ENCODE measurements at places on chromosomes 12 and 14.
A peak's percentile ranks its signal among the peaks of the same experiment; 100 is the strongest.

- no peak for DNase-seq
Observed at GRCh38 chr12:534216-534615, 74.5 kb downstream of the B4GALNT3 start.

- DNase-seq, result no peak
Observed at GRCh38 chr12:47028981-47029708, 50.3 kb upstream of the PCED1B start.

- peak; percentile 82 for DNase-seq
Observed at GRCh38 chr14:20697273-20698017, 8.9 kb downstream of the ANG start.

- DNase-seq, result no peak
Observed at GRCh38 chr12:75943730-75944096, 87.9 kb downstream of the PHLDA1 start.

GRCh38 chr14:100906420-100906819 lies 2.9 kb upstream of the RTL1 start:
- DNase-seq, result no peak

- no peak for DNase-seq
Observed at GRCh38 chr12:49200919-49201594, 12.2 kb upstream of the TUBA1A start.

GRCh38 chr14:35391388-35391710 lies 13.2 kb downstream of the NFKBIA start:
- DNase-seq, result no peak

- DNase-seq, result no peak
Observed at GRCh38 chr12:113407931-113408600, 4.4 kb upstream of the SDS start.

DNA sequence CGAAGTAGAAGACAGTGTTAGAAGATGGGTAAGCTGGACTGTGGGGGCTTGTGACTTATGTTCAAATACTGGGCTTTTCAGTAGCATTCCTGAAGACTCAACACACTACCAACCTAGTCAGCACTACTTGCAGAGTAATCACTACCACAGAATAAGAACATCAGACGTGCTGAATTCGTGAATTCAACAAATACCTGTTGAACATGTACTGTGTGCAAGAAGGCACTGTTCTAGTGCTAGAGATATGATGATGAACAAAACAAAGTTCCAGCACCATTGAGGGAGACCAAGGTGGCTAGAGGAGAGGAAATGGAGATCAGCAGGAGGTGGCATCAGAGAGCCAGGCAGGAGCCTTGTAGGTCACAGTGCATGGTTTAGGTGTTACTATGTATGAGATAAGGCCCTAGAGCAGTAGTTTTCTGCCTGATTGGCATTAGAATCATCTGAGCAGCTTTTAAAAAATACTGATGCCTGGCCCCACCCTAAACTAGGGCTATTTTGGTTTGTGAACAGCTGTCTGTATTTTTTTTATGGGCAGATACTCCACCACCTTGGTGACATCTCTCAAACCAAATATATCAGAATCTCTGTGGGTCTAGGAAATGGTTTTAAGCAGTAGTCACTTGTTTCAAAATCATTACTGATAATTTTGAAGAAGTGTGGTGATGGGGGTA lies 26.8 kb downstream of the FERMT2 start:
- DNase-seq, result no peak

GRCh38 chr14:97581016-97581415 lies 783.8 kb downstream of the VRK1 start:
- no peak for DNase-seq

- peak; percentile 42 for DNase-seq
Observed at GRCh38 chr14:74545386-74545785, 51.8 kb downstream of the ISCA2 start.

GRCh38 chr12:7108003-7108795 lies 815 bp downstream of the C1RL start:
- peak; percentile 95 for DNase-seq

- no peak for DNase-seq
Observed at GRCh38 chr14:58637040-58637390, 747 bp upstream of the DACT1 start.

GRCh38 chr12:121472150-121472905 lies 72.4 kb downstream of the RNF34 start:
- DNase-seq, result no peak

- no peak for DNase-seq
Observed at GRCh38 chr12:88448337-88448915, 131.8 kb downstream of the KITLG start.

GRCh38 chr12:52229836-52230343 lies 3.2 kb upstream of the KRT7 start:
- DNase-seq, result no peak

DNA sequence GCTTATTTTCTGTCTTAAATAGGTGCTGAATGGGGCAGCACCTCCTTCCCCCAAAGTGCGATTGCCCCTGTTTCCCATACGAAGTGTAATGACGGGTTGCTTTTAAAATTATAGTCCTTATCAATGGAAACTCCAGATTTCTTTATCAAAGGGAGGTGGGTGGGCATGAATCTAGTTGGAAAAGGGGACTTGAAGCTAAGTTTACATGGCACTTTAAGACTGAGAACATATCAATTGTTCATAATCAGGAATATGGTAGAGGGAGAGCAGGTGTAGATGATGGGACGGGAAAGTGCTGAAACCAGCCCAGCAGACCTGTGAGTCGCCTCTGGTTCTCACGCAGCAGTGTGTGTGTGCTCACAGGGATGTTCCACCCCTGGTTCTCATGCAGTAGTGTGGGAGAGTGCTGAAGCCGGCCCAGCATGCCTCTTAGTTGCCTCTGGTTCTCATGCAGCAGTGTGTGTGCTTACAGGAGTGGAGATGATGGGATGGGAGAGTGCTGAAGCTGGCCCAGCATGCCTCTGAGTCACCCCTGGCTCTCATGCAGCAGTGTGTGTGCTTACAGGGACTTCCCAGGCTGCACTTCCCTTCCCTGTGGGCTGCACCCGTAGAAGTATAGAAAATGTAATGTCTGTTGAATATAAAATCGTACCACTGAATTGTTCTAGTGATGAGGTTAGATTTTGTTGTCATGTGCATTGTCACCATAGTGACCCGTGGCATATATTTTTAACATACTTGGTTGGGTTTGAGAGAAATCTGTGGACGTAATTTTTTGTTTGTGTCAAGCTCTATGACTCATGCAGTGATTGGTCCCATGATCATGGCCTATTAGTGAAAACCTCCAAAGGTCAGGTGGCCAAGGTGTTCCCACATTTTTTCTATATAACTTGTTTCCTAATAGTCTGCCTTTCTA lies 51.6 kb downstream of the GPATCH2L start:
- DNase-seq, result no peak

- no peak for DNase-seq
Observed at GRCh38 chr14:22588526-22589095, 413 bp downstream of the DAD1 start.

DNA sequence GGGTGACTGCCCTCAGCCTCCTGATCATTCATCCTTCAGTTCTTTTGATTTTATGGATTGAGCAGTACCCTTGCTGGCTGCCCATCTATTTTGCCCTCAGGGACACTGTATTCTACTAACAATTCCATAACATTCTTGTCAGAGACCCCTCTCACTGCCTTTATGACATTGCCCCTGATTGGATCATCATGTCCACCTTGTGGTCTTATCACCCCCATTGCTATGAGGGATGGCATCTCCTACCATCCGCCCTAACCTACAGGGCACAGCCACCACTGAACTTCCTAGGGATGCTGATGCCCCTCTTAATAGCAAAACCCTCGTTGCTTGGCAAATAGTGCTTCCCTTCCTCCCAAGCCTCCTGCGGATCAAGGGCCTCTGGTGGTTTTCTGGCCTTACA lies 38.8 kb upstream of the HMGA2 start:
- no peak for DNase-seq

- DNase-seq, result no peak
Observed at GRCh38 chr14:64826845-64827244, 52.9 kb downstream of the SPTB start.

DNA sequence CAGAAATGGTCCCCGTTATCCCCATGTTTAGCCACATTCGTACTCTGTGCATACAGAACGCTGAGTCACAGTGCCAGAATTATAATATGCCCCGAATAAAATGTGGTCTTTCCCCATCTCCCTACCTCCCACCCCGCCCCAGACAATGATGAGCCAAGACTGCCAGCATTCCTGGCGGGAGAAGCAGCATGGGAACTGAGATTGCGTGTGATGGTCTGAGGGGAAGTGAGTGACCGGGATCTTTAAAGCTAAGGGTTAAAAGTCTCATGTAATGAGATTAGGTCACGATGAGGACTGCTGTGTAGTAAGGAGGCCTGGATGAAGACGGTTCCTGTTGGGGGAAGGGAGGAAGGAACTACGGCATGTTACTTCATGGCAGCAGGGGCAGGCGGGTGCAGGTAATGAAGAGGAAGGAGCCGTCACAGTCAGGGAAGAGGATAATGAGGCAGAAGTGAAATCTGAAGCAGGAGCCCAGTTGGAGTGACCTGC lies 243.3 kb upstream of the FKBP4 start:
- no peak for DNase-seq

GRCh38 chr12:66237505-66238175 lies 48.6 kb downstream of the IRAK3 start:
- DNase-seq, result no peak

All from upper lobe of left lung (tissue), 6 donors.